AG10803 (cell line): ENCODE measurements at places on chromosomes 2 and 18.
A peak's percentile ranks its signal among the peaks of the same experiment; 100 is the strongest.

GRCh38 chr2:11867926-11868325 lies 121.5 kb downstream of the LPIN1 start:
- DNase-seq: no peak

GRCh38 chr2:230944757-230945372 lies 19.8 kb upstream of the GPR55 start:
- no peak for DNase-seq

- peak; percentile 30 for DNase-seq
Observed at GRCh38 chr2:205586626-205587025, 95.7 kb upstream of the NRP2 start.

GRCh38 chr2:30393510-30393909 lies 53.5 kb upstream of the LCLAT1 start:
- DNase-seq: no peak

- no peak for DNase-seq
Observed at GRCh38 chr2:101157272-101157671, 6.1 kb upstream of the TBC1D8 start.

- DNase-seq: no peak
Observed at GRCh38 chr2:12105180-12105579, 358.7 kb downstream of the LPIN1 start.

DNA sequence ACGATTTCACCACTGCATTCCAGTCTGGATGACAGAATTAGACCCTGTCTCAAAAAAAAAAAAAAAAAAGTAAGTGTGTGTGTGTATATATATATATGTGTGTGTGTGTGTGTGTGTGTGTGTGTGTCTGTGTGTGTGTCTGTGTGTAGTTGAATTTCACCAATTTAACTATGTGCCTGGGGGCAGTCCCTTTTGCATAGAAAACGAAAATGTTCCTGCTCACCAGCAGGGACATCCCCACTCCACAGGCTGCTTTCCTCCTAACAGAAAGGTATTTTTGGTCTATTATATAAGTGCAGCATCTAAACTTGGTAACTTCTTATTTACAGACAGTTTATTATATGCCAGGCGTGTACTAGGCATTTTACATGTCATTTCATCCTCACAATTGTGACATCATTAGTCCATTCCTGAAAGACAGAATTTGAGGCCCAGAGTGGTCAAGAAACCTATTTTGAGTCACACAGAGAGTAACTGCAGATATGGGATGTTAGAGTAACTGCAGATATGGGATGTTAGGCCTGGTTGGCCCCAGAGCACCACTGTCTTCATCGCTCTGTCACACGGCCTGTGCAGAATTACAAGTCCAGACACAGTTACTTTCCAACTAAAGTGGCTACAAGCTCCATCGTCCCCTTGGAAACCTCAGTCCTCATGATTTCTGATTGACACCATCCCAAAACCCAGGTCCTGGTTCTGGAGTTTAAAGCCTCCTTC lies 9.3 kb upstream of the TTL start:
- no peak for DNase-seq

DNA sequence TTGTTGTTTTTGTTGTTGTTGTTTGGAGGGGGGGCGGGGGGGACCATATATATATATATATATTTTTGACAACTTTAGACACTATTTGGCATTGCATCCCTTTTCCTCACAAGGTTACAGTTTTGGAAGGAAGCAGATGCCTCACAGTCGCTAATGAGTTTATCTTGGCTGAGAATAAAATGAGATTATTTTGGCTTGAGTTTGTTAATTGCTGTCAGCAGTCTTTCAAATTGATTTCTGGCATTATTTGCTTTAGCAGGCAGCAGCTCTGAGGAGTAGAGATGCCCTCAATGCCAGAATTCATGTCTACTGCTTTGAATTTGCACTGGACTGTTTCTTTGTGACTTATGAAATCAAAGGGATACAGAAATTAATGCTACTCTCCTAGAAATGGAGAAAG lies 595.2 kb upstream of the HNMT start:
- no peak for DNase-seq

DNA sequence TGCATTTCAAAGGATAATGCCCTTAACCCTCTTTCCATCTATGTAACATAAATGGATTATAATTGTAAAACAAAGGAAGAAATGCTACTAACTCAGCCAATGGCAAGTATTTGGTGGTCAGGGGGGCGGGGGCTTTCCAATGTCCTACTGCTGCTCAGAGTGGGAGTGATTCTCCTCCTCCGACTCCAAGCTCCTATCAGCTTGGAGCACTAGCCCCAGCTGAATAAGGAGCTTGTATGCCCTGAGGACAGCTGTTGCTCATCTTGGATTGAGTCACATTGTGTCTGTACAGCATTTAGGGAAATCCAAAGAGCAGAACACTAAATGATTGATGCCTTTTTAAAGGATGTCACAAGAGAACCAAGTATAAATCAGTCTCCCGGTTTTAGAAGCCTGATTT lies 105.6 kb upstream of the ZNF521 start:
- DNase-seq: peak; percentile 32

DNA sequence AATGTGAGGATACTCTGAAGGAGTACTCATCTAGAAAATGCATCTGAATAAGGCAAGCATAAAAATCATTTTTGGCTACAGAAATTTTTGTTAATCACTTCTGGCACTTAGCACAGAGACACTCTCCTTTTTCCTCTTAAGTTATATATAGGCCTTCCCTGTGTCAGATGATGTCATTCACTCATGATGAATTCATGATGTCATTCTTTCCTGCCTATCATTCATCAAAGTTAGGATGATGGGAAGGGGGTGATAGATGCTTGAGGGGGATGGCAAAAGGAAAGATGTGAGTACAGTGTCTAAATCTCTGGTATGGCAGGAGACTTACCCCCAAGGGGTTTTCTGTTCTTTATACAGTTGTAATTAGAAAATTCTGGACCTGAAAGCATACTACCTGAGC lies 42.0 kb downstream of the MAP3K20 start:
- no peak for DNase-seq

- DNase-seq: peak; percentile 44
Observed at GRCh38 chr2:220504938-220505503, 877.6 kb downstream of the SLC4A3 start.

GRCh38 chr2:100753881-100754280 lies 66.1 kb upstream of the NPAS2 start:
- no peak for DNase-seq

- DNase-seq: no peak
Observed at GRCh38 chr18:37553633-37554398, 11.8 kb downstream of the CELF4 start.

DNA sequence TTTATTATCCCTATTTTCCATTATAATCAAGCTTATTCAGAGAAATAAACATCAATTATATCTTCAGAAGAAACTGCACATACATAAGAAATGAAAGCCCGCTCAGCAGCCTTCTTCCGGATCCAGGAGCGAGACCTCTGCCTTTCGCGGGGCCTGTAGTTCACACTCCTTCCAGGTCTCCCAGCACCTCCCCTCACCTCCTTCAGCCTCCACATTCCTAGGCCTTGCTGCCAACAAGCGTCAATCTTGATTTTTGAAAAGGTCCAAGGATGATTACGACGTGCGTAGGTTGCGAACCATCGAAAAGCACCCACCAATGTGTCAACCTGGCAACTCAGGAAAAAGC lies 355 bp upstream of the KIDINS220 start:
- no peak for DNase-seq

DNA sequence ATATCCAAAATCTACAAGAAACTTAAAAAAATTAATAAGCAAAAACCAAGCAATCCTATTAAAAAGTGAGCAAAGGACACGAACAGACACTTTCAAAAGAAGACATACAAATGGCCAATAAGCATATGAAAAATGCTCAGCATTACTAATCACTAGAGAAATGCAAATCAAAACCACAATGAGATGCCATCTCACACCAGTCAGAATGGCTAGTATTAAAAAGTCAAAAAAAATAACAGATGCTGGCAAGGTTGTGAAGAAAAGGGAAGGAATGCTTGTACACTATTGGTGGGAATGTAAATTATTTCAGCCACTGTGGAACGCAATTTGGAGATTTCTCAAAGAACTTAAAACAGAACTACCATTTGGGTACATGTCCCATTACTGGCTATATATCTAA lies 128.8 kb upstream of the SESTD1 start:
- peak; percentile 21 for DNase-seq

GRCh38 chr18:62061821-62062478 lies 124.9 kb downstream of the PIGN start:
- no peak for DNase-seq

DNA sequence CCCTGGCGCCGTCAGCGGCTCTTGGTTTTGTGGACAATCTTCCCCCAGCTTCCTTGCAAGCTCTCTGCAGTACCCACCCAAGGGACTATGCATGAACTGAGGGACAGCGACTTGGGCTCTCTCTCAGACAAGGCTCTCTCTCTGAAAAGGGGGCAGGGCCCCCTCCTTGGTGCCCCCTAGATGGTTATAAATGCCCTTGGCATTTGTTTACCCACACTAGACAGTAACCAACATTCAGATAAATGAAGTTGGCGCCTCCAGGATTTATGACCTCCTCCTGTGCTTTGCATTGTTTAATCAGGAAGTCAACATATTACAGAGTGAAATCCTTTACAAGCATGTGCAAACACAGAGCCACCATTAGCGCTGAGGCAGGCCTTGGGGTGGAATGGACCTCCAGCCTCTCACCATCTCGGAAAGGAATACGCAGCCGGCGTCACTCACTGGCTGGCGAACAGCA lies 547.4 kb upstream of the ID2 start:
- DNase-seq: no peak

DNA sequence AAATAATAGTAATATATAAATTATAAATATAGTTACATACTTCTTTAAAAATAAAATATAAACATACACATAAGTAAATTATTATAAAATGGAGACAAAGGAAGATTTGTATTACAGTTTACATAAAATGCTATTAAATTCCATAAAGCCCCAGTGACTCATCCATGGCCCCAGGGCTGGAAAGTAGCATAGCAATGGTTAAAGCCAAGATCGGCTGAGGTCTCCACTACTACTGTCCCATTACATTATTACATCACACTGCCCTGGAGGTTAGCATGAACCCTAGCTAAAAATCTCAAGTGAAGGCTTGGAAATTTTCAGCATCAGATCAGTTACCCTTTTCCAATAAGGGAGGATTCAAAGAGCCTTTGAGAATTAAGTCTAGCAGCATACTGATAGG lies 936.2 kb downstream of the DSC3 start:
- no peak for DNase-seq

DNA sequence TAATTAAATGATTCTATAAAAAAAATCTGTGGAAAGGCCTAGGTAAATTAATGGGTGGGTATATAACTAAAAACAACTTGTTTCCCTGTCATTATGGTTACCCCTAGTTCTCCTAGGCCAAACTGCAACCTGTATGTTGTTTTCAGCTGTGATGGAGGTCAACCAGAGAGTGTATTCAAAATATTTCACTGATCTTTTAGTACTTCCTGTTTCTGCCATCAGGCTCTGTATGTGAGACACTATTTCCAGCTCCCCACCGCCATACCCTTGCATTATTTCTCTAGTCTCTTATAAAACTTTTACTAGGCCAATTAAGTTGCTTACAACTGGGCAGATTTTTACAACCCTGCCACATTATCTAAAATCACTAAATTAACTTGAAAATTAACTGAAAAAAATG lies 21.0 kb upstream of the CDKL4 start:
- DNase-seq: no peak

DNA sequence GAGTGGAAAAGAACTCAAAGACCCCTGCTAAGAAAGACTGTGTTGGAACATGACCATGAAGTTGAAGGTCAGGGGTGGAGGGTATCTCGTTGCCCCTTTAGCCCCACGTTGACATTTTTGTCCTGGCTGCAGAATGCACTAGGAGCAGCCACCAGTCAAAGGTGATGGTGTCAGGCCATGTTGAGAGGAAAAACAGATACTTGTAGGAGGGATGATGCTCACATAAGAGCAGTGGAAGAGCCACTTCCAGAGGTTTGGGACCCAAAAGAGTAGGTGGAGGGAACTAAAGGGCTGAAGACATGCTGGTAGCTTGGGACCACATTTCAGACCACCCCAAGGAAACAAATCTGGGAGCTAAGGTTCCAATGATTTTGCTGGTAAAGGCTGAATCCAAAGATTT lies 159.0 kb downstream of the MYO3B start:
- no peak for DNase-seq

GRCh38 chr2:85340034-85340892 lies 12.5 kb upstream of the TGOLN2 start:
- DNase-seq: no peak

DNA sequence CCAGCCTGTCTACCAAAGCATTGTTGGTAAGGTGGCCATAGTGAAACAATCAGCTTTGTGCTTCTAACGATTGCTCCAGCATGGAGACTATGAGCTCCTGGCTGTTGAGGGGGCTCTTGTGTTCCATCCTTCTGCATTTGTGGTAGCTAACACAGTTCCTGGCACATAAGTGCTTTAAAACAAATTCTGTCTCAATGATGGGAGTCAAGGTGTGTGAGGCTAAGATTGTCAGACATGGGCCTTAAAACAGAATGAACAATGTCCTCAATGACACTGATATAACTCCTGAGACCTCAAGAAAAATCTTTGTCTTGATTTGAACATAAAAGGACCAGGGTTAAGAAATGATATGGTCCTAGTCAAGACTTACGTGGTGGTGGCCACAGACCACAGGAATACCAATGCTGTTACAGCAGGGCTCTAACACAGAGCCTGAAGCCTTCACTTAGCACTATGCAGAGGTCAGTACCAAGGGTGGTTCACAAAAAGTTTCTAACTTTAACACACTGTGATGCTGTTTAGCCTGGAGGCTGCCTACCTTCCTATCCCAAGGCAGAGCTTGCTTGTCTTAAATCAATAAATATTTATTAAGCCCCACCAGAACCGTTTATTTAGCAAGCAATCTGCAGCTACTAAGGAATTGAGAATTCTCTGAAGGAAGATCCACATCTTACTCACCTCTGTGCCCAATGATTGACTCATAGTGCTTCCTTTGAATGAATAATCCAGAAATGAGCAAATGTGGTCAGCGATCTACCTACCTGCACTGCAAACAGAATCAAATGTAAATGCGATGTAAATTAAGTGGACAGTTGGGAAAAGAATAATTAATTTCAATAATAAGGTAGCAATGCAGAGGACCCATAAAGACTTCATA lies 35.1 kb downstream of the EVA1A start:
- DNase-seq: peak; percentile 56

- no peak for DNase-seq
Observed at GRCh38 chr2:172220121-172220520, 117.4 kb upstream of the DLX2 start.

DNA sequence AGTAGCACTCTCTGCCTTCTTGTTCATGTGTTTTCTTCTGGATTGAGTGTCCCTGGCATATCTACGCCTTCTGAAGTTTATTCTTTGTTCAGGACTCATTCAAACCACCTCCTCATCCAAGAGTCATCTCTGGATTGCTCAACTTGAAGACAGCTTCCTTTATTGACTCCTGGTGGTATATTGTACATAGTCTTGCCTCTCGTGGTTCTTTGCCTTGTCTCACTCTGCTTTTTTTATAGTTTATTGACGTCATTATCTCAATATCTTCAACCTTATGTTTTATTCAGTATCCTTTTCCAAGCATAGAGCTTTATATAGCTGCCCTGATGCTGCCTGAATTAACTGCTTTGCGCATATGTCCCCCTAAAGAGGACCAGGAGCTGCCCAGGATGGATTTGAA lies 161.7 kb downstream of the INSIG2 start:
- DNase-seq: peak; percentile 87

GRCh38 chr2:236866542-236867340 lies 218.9 kb upstream of the COPS8 start:
- DNase-seq: no peak

GRCh38 chr2:239574054-239574433 lies 173.2 kb upstream of the HDAC4 start:
- no peak for DNase-seq
